DND-41 (cell line): ENCODE measurements at places on chromosomes 2 and 18.

DNA sequence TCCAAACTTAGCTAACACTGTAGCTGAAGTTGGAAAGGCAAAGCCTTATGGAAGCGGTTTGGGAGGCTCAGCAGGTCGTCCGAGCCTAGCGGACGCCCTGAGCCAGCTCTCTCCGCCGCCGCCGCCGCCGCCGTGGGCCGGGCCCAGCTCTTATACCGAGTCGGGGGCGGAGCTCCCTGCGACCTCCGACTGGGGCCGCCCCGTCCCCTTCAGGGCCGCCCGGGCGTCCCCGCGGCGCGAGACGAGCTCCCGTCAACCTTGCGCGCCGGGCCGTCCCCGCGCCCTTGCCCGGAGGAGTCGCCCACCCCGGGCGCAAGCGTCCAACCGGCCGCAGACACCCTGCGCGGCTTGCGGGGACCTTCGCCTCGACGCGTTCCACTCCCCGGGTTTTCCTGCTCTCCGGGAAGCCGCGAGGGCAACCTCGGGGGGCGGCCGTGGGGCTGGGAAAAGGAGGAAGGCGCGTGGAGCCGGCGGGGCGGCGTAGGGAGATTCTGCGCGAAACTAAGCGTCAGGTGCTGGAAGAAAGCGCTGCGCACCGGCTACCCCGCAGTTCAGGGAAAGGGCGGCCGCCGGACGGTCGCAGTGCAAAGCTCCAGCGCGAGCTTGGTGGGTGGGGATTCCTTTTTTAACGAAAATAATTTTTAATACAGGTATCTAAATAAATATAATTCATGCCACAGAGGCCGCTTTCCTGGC lies at the start of gene SLC40A1:
Gene SLC40A1, minus strand, starts transcription at position 129 of the 696 bp plus-strand sequence. CDS start 326 bp downstream, outside the sequence.
- DNase-seq: peak; percentile 82

DNA sequence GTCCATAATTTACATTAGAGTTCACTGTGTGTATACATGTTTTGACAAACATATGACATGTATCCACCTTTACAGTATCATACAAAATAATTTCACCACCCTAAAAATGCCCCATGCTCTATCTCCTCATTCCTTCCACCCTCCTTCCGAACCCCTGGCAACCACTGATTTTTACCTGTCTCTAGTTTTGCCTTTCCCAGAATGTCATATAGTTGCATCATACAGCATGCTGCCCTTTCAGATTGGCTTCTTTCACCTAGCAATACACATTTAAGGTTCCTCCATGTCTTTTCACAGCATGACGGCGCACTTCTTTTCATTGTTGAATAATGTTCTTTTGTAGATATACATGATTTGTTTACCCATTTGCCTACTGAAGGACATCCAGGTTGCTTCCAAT lies 10.4 kb downstream of the LRPPRC start:
- no peak for DNase-seq

GRCh38 chr2:229980431-229981184 lies 58.3 kb downstream of the FBXO36 start:
- no peak for DNase-seq

DNA sequence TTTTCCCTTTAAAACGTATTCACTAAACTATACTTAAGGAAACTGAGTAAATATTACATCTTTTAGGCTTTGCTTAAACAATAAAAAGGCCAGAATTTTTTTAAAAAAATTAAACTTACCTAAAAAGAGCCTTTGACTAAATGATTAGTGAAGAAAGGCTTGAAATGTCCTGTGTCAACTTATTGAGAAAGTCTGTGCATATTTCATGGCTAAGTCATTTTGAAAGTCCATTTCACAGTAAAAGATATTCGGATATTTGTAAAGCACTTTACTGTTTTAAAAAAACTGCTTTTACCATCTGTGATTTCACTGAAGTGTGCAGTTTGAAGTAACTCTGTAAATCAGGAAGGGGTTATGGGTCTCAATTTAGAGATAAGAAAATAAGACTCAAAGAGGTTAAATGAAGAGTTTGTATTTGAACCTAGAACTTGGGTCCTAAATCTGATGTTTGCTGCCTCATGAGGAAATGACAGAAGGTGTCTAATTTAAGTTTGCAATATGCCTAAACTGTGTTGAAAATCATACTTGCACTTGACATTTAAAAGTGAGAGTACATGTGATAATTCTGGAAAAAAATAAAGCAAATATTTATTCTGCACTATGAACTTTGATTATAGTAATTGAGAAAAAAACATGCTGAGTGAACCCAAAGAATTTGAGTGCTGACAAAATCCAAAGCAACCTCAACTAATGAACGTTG lies 50.5 kb downstream of the RAB27B start:
- no peak for DNase-seq

- DNase-seq: no peak
Measured at GRCh38 chr2:19769513-19769912, 132.3 kb downstream of the TTC32 start.
